ENCODE measurements at places on chromosomes 5 and 9.

GRCh38 chr5:142287096-142287972, 37.5 kb downstream of the SPRY4 start:
- no peak for DNase-seq

- DNase-seq = no peak
Observed at GRCh38 chr5:131611064-131611381, 24.0 kb downstream of the RAPGEF6 start.

GRCh38 chr5:138068742-138069600, 14.9 kb upstream of the WNT8A start:
- DNase-seq = peak; percentile 49

- DNase-seq = no peak
Observed at GRCh38 chr5:72397836-72398235, 77.7 kb downstream of the PTCD2 start.

- DNase-seq = no peak
Observed at GRCh38 chr5:82865625-82866024, 211.6 kb downstream of the TMEM167A start.

- no peak for DNase-seq
Observed at GRCh38 chr9:89036383-89036782, 45.1 kb downstream of the S1PR3 start.

DNA sequence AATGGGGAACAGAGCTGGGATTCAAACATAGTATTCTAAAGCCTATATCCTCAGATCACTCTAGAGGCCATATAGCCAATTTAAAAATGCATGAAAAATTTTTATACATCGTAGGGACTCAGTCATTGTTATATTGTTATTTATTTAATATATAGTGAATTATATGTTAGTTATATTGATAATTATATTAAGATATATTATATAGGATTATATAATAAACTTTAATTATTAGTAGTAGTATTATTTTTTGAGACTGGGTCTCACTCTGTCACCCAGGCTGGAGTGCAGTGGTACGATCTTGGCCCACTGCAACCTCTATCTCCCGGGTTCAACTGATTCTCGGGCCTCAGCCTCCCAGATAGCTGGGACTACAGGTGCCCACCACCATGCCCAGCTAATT, 65.7 kb upstream of the DPYSL3 start:
- DNase-seq = no peak

DNA sequence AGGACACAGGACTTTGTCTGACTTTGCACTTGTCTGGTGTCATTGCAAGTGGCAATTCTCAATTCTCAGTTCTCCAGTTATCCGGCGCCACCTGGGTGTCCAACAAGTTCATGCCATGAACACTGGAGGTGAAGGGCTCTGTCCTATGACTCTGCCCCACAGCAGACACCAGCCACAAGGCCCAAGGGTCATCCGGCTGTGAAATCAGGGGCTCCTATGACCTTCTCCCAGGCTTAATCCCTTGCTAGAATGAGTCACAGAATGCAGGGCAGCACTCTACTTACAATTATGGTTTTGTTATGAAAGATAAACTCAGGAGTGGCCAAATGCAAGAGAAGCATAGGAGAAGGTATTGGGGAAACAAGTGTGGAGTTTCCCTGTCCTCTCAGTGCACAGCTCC, 392.0 kb downstream of the GADD45G start:
- no peak for DNase-seq

DNA sequence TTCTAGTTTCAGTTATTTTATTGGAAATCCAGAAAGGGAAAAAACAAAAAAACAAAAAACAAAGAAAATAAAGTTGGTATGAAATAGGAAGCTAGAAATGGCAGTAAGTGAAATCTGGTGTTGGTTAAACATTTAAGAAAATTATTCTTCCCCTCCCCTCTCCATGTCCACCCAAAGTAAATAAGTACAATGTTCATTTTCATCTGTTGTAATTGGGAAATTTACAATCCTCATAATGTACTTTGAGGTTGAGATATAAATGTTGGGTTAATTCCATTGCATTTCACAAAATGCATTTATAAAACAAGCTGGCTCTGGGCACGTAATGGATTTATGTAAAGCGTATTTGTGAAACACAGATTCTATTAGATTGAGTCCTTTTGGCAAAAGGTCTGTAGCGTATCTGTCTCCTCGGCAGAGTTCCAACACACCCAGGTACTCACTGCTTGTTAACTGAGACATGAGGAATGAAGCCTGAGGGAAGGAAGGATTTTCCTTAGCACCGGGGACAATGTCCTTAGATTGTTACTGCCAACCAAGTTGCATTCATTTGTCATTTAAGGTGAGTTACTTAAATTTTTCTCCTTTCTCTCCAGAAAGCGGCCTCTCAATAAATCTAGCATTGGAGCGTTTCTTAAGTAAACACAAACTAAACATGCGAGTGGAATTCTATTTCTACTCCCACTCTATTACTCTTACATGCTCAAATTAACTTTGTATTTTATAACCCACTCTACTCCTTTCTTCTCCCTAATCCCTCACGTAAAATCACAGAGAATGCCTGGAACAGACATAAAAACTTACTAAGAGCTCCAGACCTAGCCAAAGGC, 912.3 kb upstream of the WWC1 start:
- DNase-seq = no peak

DNA sequence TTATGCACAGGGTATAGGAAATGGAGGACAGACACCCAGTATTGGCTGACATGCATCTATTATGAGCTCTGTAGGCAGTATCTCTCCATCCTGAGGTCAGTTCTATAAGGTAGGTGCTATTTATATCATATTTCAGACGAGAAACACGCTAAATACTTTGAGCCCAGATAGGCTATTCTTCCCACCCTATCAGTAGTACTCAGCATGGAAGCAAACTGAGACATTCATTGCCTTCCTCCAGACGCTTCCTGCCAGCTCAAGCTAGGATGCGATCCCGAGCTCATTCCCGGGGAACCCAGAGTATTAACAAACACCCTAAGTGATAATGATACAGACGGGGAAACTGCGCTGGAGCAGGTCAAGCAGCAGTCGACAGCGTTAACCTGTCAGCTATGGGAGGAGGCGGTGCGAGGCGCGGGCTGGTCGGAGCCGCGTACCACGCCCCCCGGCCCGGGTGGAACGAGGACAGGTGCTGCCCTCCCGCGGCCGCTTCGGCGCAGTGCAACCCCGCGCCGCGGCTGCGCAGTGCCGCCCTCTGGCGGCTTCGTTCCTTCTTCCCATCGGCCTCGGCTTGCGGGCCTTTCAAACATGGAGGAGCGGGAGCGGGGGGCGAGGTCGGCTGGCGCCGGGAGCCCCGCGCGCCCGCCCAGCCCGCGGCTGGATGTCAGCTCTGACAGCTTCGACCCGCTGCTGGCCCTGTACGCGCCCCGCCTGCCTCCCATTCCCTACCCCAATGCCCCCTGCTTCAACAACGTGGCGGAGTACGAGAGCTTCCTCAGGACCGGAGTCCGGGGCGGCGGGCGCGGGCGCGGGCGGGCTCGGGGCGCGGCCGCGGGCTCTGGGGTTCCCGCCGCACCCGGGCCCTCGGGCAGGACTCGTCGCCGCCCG, at the start of gene LSM11:
Gene LSM11 (plus strand): TSS at position 550 of the 888 bp plus-strand sequence. CDS start 39 bp downstream, at position 589.
- peak; percentile 89 for DNase-seq

DNA sequence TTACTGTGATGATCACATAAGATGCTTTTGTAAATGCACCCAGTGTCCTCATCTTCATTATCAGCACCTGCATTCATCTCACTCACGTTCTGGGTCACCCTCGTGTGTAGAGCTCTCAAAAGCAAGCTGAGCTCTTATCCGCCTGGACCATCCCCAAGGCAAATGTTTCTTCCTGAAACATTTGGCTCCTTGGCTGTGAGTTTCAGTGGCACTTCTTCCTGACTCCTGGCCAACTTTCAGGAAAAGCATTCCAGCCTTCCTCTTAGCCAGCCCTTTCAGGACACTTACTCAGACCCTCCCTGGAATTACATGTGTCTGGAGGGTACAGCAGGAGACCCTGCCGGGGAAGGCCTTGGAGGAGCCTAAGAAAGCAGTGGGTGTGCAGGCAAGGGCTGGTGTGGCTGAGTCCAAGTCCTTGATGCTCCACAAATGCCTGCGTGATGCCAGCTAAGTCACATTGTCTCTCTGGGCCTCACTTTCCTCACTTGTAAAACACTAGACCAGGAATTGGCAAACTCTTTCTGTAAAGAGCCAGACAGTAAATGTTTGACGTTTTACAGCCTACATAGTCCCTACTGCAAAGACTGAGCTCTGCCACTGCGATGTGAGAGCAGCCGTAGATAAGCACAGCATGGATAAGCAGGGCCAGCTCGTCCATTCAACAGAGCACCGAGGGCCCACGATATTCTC, 72.1 kb downstream of the PDE6A start:
- DNase-seq = no peak

- DNase-seq = no peak
Observed at GRCh38 chr5:51391175-51391574, 7.9 kb downstream of the ISL1 start.

- DNase-seq = no peak
Observed at GRCh38 chr5:154729613-154730012, 25.6 kb upstream of the LARP1 start.

- no peak for DNase-seq
Observed at GRCh38 chr5:176779537-176779936, 30.8 kb upstream of the UNC5A start.

GRCh38 chr5:153827397-153827796, 211.3 kb downstream of the FAM114A2 start:
- no peak for DNase-seq

GRCh38 chr5:67984546-67984945, 231.0 kb upstream of the PIK3R1 start:
- DNase-seq = no peak

DNA sequence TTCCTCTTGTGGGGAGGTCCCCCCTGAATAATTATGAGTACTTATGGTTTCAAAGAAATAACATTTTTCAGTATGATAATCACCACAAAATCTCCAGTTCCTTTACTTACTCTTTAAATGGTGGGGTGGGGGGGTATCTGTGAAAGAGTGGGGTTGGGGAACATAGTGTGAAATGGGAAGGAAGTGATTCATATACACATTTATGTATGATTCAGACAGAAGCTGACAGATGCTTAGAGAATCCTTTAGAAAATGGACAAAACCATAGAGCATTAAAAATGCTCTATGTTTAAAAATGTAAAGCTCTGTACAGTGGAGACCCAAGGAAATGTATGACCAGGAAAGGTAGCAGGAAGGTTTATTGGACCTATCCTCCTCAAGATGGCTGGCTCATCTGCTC, 267.5 kb upstream of the GRIA1 start:
- no peak for DNase-seq

DNA sequence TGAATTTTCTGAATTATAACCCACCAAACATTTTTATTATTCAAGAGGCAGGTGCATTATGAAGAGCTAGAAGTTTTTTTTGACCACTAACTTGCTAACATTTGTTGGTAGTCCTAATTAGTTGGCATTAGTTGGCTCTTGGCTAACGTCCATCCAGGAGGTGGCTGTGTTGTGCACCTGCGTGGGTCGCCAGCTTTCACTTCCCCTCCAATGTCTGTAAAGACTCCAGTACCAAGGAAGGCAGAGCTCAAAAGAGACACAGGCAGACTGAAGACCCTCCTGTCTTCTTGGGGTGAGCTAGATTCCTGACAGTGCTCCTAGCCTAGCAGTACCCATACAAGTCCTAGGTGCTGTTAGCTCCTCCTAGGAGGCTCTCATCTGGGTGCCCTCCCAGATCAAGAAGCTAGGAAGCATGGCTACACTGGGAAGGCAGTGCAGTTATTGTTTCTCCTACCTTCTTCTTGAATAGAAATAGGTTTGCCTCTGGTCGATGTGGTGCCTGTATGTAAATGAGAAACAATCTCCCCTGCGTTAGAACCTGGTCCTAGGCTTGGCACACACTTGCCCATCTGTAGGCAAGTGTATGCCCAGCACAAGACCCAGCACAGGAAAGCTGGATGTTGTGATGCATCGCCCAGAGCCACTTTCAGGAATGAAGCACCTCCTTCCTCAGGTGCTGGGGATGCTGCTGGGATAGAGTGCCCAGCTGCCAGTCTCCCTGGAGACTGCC, 190.9 kb downstream of the ICE1 start:
- no peak for DNase-seq

DNA sequence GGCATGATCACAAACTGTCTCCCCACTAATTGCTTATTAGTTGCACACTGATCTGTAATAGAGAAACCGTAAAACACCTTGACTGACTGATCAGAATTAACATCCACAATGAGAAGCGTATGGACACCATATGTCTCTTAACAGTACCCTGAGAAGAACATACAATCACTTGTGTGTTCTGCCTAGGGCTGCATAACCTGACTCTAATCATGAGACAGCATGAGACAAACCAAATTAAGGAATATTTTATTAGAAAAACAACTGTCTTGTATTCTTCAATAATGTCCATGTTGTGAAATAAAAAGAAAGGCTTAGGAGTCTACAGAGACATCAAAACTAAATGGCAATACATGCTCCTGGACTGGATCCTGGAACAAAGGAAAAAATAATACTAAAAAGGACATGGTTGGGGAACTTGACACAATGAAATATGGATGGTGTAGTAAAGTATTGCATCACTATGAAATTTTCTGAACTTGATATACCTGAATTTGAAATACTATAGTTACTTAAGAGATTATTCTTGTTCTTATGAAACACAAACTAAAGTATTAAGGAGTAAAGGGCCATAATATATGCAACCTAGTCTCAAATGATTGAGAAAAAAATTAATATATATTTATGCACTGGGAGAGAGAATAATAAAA, 162.1 kb downstream of the CWC27 start:
- no peak for DNase-seq

DNA sequence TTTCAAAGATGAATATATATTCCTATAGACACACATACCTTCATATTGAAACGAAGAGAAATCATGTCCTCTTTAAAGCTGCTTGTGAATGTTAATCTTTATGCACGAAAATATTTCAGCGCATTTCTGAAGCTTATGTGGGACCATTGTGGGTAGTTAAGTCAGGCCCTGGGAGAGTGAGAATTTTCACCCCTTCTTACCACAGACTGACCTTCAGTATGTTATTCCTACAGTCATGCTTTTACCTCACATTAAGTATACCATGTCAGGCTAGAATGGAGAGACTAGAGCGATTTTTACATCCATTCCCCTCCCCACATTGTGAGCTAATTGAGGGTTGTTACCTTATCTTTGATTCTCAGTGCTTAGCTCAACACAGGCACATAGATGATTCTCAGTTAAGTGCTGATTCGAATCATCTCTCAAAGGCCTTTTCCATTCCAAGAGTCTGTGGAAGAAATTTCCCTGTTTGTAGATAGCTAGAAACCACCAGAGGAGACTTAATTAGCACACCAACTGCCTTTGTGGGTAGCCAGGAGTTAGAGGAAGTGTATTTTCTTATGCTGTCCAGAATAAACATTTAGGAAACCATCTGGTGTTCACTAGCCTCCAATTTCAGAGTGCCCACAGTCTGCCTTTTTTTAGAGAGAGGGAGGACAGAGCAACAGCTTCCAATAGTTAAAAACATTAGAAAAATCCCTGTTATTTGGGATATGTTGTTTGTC, 110.5 kb downstream of the MEGF10 start:
- no peak for DNase-seq

GRCh38 chr5:165031371-165031770, 1526.0 kb downstream of the MAT2B start:
- no peak for DNase-seq

DNA sequence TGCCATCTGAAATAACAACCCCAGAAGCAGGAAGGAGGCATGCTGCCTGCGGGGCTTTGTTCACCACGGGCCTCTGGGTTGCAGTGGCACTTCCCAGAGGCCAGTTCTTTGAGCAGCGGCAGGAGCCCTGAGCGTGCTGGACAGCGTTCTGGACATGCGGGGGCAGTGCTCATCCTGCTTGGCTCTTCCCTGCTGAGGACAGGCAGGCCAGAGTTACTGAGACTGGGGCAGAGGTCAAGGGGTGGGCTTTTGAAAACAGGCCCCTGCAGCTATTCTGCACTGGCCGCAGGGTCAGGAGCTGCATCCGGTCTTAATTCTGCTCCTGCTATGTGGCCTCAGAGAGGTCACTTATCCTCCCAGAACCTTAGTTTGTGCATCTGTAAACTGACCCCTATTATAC, 258.6 kb downstream of the FSTL4 start:
- DNase-seq = no peak

All from activated T-helper 9 cell treated with anti-CD3 and anti-CD28 coated beads, Interleukin-2, amount 50 U/mL, for 16 hours (primary cell).